ENCODE measurements at places on chromosomes 13 and 19.

GRCh38 chr13:98585398-98585754 is 8.5 kb upstream of the STK24 start:
- DNase-seq: no peak

- DNase-seq: no peak
Measured at GRCh38 chr13:82224806-82225205, 1657.5 kb downstream of the SLITRK1 start.

GRCh38 chr13:99809926-99810325 is 161.6 kb downstream of the ZIC5 start:
- no peak for DNase-seq

- no peak for DNase-seq
Measured at GRCh38 chr19:47663911-47664771, 49.1 kb upstream of the EHD2 start.

GRCh38 chr13:75415694-75416093 is 66.3 kb downstream of the TBC1D4 start:
- DNase-seq: no peak

- DNase-seq: no peak
Measured at GRCh38 chr19:49155820-49156346, 687 bp upstream of the HRC start.

DNA sequence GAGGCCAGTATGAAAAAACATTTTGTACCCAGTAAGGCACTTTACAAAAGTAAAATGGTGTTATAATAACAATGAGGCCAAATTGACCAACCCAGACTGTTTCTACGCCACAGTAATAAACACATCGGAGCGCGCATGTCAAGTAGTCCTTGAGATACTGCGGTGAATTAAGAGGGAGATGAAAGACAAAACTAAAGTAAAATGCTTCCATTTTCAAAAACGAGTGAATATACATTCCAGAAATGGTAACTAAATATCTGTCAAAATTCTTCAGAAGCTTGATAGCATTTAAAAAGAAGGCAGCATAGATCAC is 19.0 kb downstream of the N4BP2L1 start:
- no peak for DNase-seq

DNA sequence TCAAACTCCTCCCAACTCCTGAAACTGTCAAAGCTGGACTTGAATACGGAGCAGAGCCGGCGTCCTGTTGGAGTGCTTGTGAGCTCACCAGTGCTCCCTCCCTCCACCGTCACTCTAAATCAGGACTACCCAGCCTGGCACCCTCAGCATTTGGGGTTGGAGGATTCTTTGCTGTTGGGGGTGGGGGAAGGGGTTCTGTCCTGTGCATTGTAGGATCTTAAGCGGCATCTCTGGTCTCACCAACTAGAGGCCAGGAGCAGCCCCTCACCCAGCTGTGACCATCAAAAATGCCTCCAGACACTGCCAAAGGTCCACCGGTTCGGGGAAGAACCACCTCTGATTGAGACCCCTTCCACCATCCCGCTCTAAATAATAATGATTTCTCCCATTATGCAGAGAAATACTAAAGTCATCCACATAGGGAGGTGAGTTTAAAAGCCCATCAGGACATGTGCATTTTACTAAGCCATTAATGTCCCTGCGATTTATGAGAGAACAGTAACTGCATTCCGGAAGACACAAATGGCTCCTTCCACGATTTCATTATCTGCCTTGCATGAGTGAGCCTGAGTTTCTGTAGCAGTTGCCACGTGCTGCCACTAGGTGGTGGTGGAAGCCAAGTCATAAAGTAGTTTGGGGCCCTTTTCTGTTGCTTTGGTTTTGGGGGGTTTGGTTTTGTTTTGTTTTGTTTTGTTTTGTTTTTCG is 16.1 kb upstream of the USP29 start:
- no peak for DNase-seq

DNA sequence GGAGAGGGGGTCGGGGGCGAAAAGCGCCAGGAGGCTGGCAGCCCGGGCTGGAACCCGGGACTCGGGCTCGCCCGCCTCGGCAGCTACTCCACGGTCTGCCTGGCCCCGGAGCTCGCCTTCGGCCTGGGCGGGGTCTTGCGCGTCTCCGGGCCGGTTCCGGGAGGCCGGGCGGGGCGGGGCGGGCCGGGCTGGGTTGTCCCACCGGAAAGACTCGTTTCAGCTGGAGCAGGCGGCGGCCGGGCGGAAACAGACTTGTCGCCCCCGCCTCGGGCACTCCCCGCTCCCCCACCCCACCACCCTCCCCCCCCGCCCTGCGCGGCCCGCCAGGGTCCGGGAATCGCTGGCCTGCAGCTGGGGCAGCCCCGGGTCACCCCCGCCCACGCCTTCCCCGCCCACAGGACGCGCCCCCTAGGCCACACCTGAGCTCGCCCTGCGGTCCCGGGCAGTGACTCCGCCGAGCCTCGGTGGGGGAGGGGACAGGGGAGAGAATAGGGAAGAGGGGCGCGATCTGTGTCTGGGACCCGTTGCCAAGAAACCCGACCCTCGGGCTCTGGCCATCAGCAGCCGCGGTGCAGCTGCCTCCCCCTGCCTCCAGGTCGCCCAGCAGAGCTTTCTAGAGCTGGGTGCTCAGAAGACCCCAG is 109.4 kb downstream of the KCTD15 start:
- no peak for DNase-seq

GRCh38 chr13:50923272-50923671 is 13.7 kb downstream of the RNASEH2B start:
- DNase-seq: no peak

DNA sequence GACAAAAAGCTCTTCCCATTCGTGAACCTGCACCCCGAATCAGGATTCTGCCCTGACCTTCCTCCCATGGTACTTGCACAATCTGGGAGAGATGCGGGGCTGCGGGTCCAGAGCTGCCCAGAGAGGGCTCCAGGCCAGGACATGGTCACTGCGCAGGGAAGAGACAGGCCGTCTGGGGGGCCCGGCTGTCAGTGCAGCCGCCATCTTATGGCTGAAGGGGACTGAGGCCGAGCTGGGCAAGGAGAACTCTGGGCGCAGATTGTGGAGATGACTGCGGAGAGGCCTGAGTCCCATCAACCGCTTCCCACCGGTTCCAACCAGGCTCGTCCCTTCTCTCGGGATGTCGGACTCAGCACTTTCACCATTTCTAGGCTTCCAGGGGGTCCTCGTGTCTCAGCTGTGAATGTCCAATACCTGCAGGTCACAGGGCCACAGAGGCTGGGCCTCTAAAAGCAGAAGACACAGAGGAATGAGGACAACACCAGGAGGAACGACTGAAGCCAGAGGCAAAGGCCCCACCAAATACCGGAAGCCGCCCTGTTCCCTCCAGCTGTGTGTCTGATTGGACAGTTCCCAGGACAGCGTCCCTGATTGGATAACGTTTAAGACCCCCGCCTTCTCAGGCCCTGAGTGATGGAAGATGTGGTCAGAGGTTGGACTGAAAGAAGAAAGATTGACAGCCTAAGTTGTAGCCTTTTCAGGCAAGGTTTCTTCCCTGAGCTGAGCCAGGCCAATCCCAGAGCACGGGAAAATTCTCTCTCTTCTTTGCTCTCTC is 117.1 kb upstream of the ZNF91 start:
- DNase-seq: no peak

- no peak for DNase-seq
Measured at GRCh38 chr13:49560270-49561061, 24.9 kb downstream of the RCBTB1 start.

DNA sequence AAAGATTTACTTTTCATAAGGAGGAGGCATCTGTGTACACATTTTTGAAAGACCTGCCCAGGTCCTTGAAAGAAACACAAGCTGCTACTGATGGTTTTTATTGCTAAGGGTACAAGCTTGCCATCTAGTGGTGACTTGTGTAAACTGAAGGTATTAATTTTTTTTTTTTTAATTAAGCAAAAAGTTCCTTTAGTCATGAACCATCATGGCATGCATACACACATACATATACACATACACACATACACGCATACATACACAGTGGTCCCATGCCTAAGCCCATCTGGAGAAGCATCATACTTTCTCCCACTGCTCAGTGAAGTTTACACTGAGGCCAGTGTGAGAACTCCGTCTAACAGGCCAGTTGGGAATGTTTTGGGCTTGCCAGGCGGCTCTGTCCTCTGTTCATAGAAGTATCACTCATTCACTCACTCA is 312.5 kb downstream of the DCLK1 start:
- DNase-seq: no peak

- DNase-seq: no peak
Measured at GRCh38 chr19:47540748-47541147, 25.9 kb upstream of the NAPA start.

DNA sequence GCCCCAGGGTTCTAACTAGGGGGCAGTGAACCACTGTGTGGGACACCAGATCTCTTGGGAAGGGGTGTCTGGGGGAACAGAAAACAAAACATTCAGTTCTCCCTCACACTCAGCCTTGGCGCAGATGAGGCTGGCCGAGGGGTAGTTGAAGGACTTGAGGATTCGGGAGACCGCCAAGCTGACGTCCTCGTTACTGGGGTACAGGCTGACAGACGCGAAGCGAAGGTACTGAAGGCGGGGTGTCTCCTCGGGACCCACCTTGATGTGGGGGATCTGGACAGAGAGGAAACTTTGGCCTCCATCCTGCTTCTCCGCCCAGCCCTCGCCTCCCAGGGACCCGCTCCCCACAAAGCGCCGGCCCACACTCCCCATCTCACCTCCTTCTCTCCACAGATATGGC is 7.6 kb downstream of the GRIK5 start:
- DNase-seq: no peak

DNA sequence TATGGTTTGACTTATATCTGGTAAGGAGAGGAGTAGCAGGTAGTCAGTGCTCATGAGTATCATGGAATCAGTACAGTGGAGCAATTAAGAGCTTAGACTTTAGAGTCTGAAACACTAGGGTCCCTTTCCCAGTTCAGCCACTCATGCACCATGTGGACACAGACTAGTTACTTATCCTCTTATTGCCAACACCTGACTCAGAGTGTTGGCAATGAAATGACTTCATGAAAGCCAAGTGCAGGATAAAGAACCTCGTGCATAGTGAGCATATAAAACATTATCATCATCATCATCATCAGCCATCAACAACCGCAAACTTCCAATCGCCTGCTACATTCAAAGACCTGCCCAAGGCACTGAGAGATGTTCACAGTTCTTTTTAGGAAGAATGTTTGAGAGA is 164.2 kb downstream of the FOXO1 start:
- DNase-seq: no peak

DNA sequence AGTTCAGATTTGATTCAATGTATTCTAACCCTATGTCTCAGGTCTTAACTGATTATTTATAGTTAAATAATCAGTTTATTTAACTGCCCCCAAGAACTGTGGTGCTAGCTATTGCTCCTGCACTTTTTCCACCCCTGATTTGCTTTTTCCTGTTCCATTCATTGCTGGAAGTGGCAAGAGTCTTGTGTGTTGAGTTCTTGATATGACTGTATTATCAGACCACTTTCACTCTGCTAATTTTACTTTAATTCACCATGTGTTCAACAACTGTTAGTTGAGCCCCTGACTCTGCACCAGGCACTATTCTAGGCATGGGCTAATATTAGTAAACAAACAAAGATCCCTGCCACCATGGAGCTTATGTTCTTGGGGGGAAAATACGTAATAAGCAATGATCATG is 39.9 kb downstream of the WDFY2 start:
- no peak for DNase-seq

- DNase-seq: no peak
Measured at GRCh38 chr13:112003941-112004340, 63.0 kb upstream of the SOX1 start.

GRCh38 chr19:49042177-49042576 is 1.5 kb upstream of the CGB5 start:
- no peak for DNase-seq

- DNase-seq: no peak
Measured at GRCh38 chr19:48136547-48136946, 25.9 kb upstream of the PLA2G4C start.

DNA sequence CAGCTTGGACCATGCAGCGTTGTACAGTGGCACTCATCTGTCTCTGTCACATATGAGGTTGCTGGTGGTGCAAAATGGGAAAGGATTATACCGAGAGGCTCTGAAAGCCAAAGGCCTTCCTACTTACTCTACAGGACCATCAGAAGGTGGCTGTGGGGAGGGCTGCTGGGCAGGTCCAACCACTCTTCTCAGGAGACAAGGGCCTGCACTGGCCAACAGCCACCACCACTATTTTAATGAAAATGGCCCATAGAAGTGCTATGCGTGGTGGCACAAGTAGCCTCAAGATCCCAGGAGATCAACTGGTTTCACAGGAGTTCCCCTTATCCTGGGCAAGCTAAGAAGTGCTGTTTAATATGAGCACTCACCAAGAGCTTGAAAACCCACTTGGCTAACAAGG is 52.3 kb downstream of the MRPL57 start:
- DNase-seq: no peak

- DNase-seq: no peak
Measured at GRCh38 chr19:49056101-49056901, 1.2 kb downstream of the CGB7 start.

DNA sequence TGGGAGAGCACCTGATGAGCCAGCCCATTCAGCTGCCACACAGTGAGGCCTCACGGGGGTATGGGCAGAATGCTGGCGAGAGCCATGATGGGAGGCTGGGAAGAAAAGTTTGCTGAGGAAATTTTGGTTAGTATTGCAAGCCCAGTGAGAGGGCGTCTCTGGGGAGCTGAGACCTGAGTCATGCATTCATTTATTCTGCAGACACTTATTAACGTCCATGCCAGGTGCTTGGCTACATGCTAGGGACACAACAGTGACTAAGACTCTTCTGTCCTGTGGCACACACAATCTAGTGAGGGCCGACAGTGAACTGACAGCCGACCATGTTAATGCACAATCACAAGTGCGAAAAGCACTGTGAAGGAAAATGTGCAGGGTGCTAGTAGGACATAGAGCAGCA is 27.2 kb downstream of the WDR62 start:
- no peak for DNase-seq

GRCh38 chr13:76874479-76874878 is 11.7 kb downstream of the KCTD12 start:
- DNase-seq: no peak

Data from cerebellar nuclear complex (tissue), 1 donor.